ENCODE measurements at places on chromosomes 1 and 21.

DNA sequence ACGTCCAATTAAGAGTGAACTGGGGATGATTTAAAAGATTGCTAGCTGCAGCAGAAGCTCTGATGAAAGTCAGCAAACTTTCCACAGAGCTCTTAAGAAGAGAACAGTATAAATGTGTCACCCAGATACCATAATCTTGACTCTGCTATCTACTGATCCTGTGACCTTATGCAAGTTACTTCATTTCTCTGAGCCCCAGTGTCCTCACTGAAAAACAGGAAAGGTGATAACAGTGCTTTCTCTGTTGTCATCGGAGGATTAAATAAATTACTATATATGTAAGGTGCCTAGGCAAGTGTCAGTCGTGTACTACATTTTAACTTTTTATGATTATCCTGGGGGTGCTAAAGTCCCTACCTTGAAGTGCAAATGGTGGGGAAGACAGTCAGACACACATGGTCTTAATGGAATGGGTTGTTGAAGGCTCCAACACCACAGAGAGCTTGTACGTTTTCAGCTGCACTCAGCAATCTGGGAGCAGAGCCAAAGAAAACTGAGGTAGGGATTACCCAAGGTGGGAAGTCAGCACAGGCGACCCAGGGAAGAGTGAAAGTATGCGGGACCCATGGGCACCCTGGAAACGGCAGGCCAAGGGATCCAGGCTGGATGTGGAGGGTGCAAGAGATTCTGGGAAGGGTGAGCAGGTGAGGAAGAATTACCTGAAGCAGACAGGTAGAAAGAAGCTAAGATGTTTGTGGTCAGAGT lies 82.8 kb downstream of the DTL start:
- no peak for DNase-seq

- no peak for DNase-seq
These were observed 10.1 kb downstream of the AGMAT start for GRCh38 chr1:15574741-15575140.

GRCh38 chr1:23163395-23163794 lies 5.3 kb downstream of the LUZP1 start:
- no peak for DNase-seq

DNA sequence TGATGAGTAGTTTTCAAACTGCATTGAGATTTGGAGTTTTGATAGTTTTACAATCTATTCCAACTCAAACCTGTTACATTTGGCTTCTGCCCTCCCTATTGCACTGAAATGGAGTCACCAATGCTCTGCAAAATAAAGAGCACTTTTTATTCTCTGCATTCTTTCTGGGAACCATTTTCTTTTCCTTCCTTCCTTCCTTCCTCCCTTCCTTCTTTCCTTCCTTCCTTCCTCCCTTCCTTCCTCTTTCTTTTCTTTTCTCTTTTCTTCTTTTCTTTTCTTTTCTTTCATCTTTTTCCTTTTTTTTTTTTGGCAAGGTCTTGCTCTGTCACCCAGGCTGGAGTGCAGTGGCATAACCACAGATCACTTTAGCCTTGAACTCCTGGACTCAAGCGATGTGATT lies 114.2 kb downstream of the TBX19 start:
- no peak for DNase-seq

DNA sequence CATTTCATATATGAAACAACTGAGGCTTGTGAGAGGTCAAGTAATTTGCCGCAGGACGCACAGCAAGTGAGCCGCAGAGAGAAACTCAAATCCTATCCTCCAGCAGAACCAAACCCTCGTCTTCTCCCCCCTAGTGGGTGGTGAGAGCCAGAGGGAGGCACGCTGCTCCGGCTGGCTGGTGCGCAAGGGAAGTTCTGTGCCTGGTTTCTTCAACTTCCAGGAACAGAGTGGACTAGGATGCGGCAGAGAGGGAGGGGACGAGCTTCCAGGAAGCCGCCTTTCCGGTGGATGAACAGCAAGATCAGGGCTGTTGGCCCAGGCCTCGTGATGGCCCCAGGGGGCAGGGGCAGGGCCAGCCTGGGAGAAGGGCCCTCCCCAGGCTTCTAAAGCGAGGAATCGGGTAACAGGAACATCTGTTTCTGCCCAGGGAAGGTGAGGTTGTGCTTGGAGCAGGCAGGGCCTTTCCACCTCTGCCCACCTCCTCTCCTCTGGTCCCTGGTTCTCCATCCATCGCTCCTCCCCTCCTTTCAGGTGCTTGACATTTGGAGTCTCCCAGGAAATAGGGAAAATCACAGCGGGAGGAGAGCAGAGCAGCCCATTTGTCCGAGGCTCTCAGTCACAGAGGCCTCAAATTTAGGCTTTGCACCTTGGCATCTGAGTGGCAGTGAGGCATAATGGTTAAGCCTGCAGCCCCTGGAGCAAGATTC lies 16.8 kb upstream of the PDIK1L start:
- no peak for DNase-seq

- peak; percentile 10 for DNase-seq
These were observed 238.5 kb downstream of the PTGER3 start for GRCh38 chr1:70809069-70809468.

DNA sequence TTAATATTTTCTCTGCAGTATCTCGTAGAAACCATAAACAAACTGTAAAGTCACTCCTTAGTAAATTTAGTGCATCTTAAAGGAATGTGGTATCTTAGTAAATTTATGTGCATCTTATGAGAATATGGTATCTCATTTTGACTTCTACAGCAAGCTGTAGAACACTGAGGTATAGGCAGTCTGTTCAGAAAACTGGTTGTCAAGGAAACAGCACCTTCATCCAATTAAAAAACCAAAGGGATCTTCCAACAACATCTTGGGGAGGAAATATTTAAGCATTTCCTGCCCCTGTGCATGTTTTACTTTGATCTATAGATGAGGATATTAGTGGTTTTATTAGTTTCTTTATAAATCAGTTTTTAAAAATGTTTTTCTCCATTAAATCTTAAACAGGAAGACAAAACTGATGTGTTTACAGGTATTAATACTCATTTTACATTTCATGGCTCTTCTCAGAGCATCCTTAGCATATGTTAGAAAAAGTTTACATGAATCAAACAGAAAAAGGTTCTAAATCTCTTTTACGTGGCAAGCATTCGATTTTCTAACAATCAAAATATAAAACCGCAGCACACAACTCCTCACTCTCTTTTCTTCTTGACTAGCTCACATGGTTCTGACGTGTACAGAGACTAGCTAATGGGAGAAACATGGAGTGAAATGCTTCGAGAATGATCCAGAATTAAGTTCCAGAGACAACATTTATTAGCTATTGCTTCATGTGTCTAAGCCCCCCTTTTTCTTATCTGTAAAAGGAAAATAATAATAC lies 668.8 kb downstream of the PTPRC start:
- no peak for DNase-seq

- DNase-seq: peak; percentile 93
These were observed 6.2 kb downstream of the RASSF5 start for GRCh38 chr1:206513312-206514111.

DNA sequence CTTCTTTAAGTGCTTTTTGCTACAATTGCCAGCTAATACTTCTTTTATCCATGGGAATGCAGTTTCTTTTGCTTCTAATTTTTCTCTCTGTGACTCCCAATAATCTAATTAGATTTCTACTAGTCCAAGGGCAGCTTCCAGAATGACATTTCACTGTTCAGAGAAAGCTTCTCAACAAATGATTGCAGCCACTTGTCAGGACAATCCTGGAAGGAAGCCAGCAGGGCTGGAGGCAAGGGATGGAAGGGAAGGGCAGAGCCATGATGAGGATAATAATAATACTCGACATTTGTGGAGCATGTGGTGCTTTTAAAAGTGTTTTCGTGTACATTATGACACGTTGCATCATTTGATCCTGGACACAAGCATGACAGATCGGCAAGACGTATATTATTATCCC lies 19.4 kb downstream of the F11R start:
- DNase-seq: no peak

DNA sequence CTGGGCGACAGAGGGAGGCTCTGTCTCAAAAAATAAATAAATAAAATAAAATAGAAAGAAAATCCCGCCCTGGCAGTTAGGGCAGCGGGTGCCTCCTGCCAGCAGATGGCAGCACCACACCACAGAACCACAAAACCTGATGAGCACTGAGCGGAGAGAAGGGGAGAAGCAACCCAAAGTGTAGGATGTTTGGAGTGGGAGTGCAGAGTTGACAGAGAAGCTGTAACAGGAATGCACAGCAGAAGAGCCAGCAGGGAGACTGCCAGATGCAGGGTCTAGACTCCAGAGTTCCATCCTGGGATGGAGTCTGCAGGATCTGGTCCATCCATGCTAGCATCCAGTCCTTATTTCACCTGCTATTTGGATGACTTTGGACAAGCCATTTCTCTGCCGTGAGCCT lies 29.7 kb upstream of the KIRREL1 start:
- peak; percentile 74 for DNase-seq

DNA sequence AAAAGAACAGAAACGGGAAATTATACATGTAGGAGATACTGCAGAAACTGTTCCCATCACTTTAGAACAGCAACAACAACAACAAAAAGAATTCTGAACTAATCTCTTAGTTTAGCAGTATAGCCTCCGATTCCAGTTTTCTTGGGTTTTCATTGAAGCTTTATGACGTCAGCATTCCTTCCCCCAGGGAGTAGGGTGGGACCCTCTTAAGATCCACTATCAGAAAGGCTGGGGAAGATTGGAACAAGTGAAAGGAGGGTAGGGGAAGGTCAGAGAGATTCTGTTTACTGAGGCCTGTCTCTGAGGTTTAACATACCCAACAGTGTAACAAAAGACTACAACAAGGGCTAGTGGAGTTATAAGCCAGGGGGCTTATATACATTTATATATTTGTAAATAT lies 121.4 kb upstream of the OLFM3 start:
- no peak for DNase-seq

GRCh38 chr1:38285807-38286530 lies 239.4 kb upstream of the POU3F1 start:
- no peak for DNase-seq

DNA sequence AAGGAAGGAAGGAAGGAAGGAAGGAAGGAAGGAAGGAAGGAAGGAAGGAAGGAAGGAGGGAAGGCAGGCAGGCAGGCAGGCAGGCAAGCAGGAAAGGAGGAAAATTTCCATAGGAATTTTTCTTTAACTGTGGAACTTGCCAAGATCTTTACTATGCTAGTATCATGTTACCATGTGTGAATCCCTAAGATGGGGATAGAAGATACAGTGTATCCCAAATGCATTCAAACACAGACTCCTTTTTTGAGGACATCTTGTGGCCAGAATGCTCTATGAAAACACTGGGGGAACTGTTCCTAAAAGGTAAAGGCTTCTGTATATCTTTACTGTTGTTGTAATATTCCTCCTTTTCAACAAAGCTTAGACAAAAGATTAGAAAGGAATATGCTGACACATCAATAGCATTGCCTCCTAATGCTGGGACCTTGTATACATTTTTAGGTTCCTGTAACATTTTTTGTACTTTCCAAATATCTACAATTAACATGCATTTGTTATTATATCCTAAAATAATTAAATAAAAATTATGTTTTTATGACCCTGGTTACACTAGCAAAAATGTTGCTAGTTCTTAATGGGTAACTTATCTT lies 20.6 kb downstream of the CCDC190 start:
- DNase-seq: peak; percentile 22

DNA sequence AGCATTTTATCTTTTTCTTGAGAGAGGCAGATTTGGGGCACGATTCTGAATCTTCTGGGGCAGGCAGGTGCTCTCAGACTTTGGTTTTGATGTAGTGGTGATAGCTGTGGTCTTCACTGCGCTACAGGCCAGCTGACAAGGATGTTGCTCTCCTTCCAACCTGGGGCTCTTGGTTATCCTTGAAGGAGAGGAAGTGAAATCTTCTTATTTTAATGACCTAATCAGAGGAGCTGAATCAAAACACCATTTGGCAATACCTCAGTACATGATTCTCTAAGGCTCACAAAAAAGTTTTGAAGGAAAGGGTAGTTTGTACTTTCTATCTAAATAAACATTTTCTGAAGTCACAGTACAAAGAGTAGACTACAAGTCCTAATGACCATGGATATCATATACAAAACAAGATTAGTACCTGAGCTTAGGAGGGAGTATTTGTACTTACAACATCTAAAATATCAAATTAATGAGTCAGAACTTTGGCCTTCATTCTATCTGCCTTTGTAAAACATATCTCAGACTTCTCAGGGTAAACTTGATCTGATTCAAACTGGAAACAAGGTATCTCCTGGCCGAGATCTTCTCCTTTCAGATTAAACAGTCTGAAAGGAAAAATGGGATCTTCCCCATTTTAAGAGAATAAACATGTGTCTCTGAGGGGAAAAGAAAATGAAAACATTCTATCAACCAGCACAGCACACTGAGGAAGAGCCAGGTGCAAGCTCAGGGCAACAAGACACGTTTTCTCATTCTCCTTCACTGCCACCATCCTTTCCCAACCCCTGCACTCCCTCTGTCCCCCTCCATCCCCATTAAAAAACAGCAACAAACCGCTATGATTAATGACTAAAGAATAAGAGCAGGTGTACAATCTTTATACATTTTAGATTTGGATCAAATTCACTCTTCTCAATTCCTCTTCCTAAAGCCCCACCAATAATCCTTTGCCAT lies 69.2 kb downstream of the SH3GLB1 start:
- no peak for DNase-seq

Data from muscle of back (tissue), 13 donors.